Cardiac muscle cell (in vitro differentiated cells and primary cell): ENCODE measurements at places on chromosomes 7 and 10. TPM values are rescaled to one million over a fixed set of nuclear protein-coding genes. Genes with fewer than 3 reads are reported as not detected.
A peak's percentile ranks its signal among the peaks of the same experiment; 100 is the strongest.

- no peaks in the 10 kb centered on the region for H3K4me1 ChIP-seq
- DNase-seq, result no peak
- no peaks in the 10 kb centered on the region for H3K36me3 ChIP-seq
- H3K4me3 ChIP-seq, result no peak overlapping the region
These were observed 21.4 kb upstream of the TFEC start for GRCh38 chr7:116052006-116052405.

- peak overlapping the region; percentile 82 for H3K27ac ChIP-seq
- H3K4me1 ChIP-seq, result peaks cover 64% of the 10 kb centered on the region
These were observed 35.0 kb downstream of the SH3PXD2A start for GRCh38 chr10:103820101-103821062.

GRCh38 chr7:132782777-132783640 lies 206.7 kb upstream of the PLXNA4 start:
- H3K36me3 ChIP-seq, result peaks cover 3% of the 10 kb centered on the region
- peaks cover 5% of the 10 kb centered on the region for H3K4me1 ChIP-seq
- peak; percentile 19 for DNase-seq

GRCh38 chr10:50577681-50578350 lies 45.9 kb downstream of the SGMS1 start:
- H3K4me3 ChIP-seq, result no peak overlapping the region
- peaks cover 45% of the 10 kb centered on the region for H3K4me1 ChIP-seq
- H3K36me3 ChIP-seq, result no peaks in the 10 kb centered on the region
- peak overlapping the region; percentile 93 for H3K27ac ChIP-seq
- H3K27me3 ChIP-seq, result no peaks in the 10 kb centered on the region

Gene NUTM2E
- polyA plus RNA-seq, result not detected in 2 replicates

DNA sequence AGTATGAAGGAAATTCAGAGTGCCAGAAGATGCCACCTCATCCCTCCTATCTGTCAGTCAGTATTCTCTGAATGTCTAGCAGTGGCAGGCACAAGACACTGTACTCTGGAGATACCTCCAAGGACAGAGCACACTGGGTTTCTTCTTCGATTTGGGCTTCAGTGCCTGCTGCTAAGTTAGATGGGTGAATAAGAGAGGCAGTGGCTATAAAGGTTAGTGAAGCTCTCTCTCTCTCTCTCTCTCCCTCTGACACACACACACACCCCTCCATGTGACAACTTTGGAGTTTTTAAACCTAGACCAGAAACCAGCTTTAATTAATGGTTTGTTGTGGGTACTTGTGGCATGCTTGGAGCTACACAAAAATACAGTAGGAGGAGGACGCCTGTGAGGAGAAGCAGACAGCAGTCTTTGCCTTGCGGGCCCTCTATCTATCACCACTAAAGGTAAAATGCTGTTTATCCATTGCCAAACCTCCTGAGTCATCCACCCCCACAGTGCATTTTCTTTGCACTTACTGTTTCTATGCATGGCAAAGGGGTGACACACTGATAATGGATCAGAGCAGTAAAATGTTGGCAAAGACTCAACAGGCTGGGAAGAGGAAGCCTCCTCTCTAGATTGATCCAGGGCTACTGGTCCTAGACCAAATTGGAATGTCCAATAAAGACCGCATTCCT lies 102.5 kb downstream of the TRIL start:
- no peak overlapping the region for H3K4me3 ChIP-seq
- DNase-seq, result no peak
- H3K36me3 ChIP-seq, result no peaks in the 10 kb centered on the region
- peaks cover 9% of the 10 kb centered on the region for H3K27me3 ChIP-seq
- peaks cover 5% of the 10 kb centered on the region for H3K4me1 ChIP-seq

DNA sequence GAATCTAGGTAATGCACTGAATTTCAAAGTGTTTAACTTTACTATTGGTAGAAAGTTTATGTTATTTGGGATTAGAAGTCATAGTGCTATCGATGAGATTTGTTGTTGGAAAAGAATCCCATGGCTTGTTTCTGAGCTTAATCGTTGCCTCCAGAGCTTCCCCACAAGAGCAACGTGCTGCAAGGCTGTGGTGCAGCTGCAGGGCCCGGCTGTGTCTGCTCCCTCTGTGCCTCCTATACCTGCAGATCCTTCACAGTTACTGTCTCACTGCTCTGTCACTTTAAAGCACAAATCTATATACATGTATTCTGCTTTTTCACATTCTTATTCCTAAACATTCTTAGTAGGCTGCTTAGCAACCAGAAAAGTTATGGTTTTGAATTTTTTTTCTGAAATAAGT lies 826.6 kb upstream of the COBL start:
- peaks cover 21% of the 10 kb centered on the region for H3K4me1 ChIP-seq
- no peaks in the 10 kb centered on the region for H3K36me3 ChIP-seq
- H3K27me3 ChIP-seq, result no peaks in the 10 kb centered on the region
- H3K27ac ChIP-seq, result no peak overlapping the region

Gene PTPN12
- polyA plus RNA-seq, result 13.4 and 24.1 TPM in 2 replicates

GRCh38 chr7:23211589-23211988 lies 29.7 kb downstream of the NUP42 start:
- no peak overlapping the region for H3K4me3 ChIP-seq
- no peak for DNase-seq
- H3K27ac ChIP-seq, result no peak overlapping the region
- H3K36me3 ChIP-seq, result no peaks in the 10 kb centered on the region
- H3K4me1 ChIP-seq, result no peaks in the 10 kb centered on the region
- no peaks in the 10 kb centered on the region for H3K27me3 ChIP-seq

GRCh38 chr10:88179831-88180230 lies 316.4 kb downstream of the PTEN start:
- no peak overlapping the region for H3K27ac ChIP-seq
- no peaks in the 10 kb centered on the region for H3K27me3 ChIP-seq
- no peak overlapping the region for H3K4me3 ChIP-seq
- no peak for DNase-seq
- no peaks in the 10 kb centered on the region for H3K4me1 ChIP-seq

DNA sequence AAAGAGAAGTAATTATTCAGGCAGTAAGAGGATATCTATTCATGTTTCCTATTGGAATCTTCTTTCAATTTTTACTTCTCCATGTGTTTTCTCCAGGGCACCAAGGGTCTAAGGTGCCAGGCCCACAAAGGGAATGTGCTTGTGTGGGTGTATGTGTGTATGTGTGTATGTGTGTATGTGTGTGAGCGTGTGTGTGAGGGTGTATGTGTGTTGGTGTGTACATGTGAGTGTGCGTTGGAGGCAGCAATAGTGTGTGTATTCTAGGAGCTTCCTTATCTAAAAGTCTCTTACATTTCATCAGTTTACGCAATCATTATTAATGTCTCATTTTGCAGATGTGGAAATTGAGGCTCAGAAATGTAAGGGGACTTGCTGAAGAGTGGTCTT lies 28.3 kb downstream of the RAMP3 start:
- no peaks in the 10 kb centered on the region for H3K36me3 ChIP-seq
- DNase-seq, result no peak
- H3K4me1 ChIP-seq, result no peaks in the 10 kb centered on the region
- no peaks in the 10 kb centered on the region for H3K27me3 ChIP-seq
- H3K27ac ChIP-seq, result no peak overlapping the region

DNA sequence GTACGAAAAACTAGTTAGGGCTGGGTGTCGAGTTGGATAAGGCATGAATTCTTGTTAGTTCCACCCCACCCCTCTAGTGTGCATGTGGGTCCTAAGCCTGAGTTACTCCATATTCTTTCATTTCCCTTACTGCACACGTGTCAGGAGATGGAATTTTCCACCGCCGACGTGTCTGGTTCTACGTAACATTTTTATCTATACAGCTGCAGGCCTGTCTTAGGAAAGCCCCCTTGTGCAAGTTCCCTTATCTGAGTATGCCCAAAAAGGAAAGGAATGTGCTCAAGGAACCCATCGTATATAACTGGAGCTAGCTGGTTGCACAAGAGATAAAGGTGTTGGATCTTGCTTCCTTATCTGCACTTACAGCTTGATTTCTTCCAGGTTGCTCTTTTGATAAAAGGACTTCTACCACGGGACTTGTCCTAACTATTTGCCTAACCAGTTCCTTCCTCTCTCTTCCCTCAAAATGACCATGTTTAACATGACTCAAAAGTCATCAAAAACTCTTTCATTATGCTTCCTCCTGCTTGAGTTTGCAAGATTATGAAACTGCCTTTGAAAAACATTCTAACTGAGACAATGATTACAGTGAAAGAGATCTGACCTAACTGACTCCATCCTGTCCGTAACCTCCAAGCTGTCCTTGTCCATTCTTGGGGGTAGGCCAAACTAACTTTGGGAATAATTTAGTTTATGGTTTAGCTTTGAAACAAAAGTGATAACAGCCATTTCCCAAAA lies 181.4 kb downstream of the AKR1D1 start:
- H3K27ac ChIP-seq, result peak overlapping the region; percentile 99
- H3K27me3 ChIP-seq, result no peaks in the 10 kb centered on the region
- DNase-seq, result peak; percentile 95
- peaks cover 20% of the 10 kb centered on the region for H3K4me1 ChIP-seq
- no peaks in the 10 kb centered on the region for H3K36me3 ChIP-seq
- no peak overlapping the region for H3K4me3 ChIP-seq

- no peaks in the 10 kb centered on the region for H3K27me3 ChIP-seq
- no peak overlapping the region for H3K27ac ChIP-seq
- no peaks in the 10 kb centered on the region for H3K36me3 ChIP-seq
- no peaks in the 10 kb centered on the region for H3K4me1 ChIP-seq
These were observed 371.2 kb upstream of the LRGUK start for GRCh38 chr7:133755901-133756300.

Gene FAM25A
- polyA plus RNA-seq, result not detected in 2 replicates

DNA sequence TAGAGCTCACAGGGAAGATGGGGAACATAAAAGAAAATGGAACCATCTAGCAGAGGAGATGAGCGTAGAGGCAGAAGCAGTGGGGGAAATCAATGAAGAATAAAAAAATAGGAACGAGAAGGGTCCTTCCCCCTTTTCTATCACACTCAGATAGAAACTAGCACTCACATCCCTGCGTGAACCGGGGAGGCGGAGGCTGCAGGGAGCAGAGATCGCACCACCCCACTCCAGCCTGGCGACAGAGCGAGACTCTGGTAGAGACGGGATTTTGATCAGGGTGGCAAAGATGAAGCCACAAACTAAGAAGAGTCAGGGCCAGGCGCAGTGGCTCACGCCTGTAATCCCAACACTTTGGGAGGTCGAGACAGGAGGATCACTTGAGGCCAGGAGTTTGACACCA lies 64.7 kb upstream of the ECHDC3 start:
- no peak for DNase-seq
- no peaks in the 10 kb centered on the region for H3K36me3 ChIP-seq
- H3K27me3 ChIP-seq, result no peaks in the 10 kb centered on the region
- H3K4me3 ChIP-seq, result no peak overlapping the region

- no peak overlapping the region for H3K4me3 ChIP-seq
- H3K4me1 ChIP-seq, result peaks cover 16% of the 10 kb centered on the region
- no peaks in the 10 kb centered on the region for H3K27me3 ChIP-seq
- H3K36me3 ChIP-seq, result no peaks in the 10 kb centered on the region
- no peak for DNase-seq
- H3K27ac ChIP-seq, result no peak overlapping the region
These were observed 182.8 kb downstream of the MAD1L1 start for GRCh38 chr7:2049782-2050510.

GRCh38 chr7:44733708-44734481 lies 14.8 kb upstream of the ZMIZ2 start:
- no peak for DNase-seq
- H3K4me3 ChIP-seq, result no peak overlapping the region
- no peaks in the 10 kb centered on the region for H3K36me3 ChIP-seq
- H3K27me3 ChIP-seq, result no peaks in the 10 kb centered on the region

GRCh38 chr10:75542084-75542483 lies 110.7 kb downstream of the LRMDA start:
- DNase-seq, result no peak
- no peaks in the 10 kb centered on the region for H3K4me1 ChIP-seq
